IPS DF 6.9 (cell line): ENCODE measurements at places on chromosomes 7 and 10.

DNA sequence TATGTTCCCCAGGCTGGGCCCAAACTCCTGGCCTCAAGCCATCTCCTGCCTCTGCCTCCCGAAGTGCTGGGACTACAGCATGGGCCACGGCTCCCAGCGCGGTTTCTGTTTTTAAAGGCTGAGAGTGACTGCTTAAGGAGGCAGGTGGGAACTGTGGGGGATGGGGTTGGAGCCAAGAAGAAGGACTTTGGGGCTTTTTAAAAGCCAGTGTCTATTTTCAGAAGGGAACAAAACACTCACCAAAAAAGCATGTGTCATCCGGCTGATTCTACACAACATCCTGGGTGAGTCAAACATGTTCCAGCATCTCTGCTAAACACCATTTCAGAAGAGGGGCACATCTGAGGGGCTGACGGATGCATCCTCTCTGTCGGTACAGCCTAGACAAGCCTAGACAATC lies 824.5 kb downstream of the TYW1 start:
- H3K4me3 ChIP-seq, result no peak overlapping the region
- no peaks in the 10 kb centered on the region for H3K36me3 ChIP-seq
- no peak for DNase-seq
- no peak overlapping the region for H3K27ac ChIP-seq

DNA sequence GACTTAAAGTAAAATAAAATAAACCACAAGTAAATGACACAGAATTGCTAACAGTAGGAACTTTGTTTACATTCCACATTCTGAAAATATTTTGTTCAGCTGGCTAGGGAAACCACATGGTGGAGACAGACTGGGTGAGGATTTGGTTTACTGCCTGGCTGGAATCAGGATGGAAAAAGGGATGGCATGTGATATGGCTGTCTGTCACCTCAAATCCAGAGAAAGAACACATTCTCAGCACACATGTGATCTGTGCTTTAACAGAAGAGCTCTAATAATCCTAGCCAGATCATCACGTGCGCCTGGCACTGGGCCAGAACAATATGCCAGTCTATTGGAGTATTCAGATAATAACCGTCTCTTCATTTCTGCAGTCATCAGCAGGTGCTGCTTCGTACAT lies 90.9 kb upstream of the PIP4K2A start:
- no peak overlapping the region for H3K27ac ChIP-seq
- H3K36me3 ChIP-seq, result no peaks in the 10 kb centered on the region
- DNase-seq, result no peak
- H3K27me3 ChIP-seq, result no peaks in the 10 kb centered on the region

GRCh38 chr7:90485734-90486316 lies 16.4 kb downstream of the PTTG1IP2 start:
- DNase-seq, result no peak
- no peaks in the 10 kb centered on the region for H3K36me3 ChIP-seq
- no peak overlapping the region for H3K4me3 ChIP-seq
- no peaks in the 10 kb centered on the region for H3K4me1 ChIP-seq
- H3K27ac ChIP-seq, result no peak overlapping the region
- no peaks in the 10 kb centered on the region for H3K27me3 ChIP-seq

GRCh38 chr7:36970551-36971514 lies 246.5 kb upstream of the AOAH start:
- no peaks in the 10 kb centered on the region for H3K27me3 ChIP-seq
- no peaks in the 10 kb centered on the region for H3K4me1 ChIP-seq
- H3K4me3 ChIP-seq, result no peak overlapping the region
- no peaks in the 10 kb centered on the region for H3K36me3 ChIP-seq

DNA sequence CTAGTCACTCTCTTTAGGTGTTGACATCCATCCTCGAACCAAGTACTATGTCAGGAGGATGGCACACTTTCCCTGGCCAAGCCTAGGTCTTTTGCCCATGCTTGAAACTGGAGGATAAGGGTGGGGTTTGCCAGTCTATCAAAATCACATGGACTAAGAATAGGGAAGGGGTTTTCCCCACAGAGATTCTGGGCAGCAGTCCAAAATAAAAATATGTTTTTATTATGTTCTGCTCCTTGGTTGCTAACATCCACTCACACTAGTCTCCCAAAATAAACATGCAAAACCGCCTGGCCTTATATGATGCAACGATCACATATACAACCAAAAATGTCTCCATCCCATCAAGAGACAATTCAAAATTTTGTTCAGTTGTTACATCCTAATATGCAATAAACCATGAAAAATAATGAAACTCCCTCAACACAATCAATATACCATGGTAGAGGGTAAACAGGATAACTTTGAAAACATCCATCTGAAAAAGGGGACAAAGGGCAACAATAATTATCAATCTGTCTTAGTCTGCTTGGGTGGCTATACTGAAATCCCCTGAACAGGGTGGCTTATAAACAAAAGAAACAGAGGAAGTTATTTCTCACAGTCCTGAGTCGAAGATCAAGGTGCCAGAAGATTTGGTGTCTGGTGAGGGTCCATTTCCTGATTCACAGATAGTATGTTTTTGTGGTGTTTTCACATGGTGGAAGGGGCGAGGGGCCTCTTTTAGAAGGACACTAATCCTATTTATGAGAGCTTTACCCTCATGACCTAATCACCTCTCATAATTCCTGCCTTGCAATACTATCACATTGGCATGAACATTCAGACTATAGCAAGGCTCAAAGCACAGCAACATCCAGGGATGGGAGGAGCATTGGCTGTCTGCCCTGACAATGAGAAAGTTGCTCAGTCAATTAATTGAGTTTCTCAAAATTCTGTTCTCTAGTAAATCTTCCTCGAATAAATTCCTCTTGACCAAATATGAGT lies 159.3 kb downstream of the ETV1 start:
- no peaks in the 10 kb centered on the region for H3K36me3 ChIP-seq
- H3K27me3 ChIP-seq, result no peaks in the 10 kb centered on the region
- H3K4me1 ChIP-seq, result peaks cover 4% of the 10 kb centered on the region; the same call in 1 of the 2 replicates
- H3K27ac ChIP-seq, result no peak overlapping the region

DNA sequence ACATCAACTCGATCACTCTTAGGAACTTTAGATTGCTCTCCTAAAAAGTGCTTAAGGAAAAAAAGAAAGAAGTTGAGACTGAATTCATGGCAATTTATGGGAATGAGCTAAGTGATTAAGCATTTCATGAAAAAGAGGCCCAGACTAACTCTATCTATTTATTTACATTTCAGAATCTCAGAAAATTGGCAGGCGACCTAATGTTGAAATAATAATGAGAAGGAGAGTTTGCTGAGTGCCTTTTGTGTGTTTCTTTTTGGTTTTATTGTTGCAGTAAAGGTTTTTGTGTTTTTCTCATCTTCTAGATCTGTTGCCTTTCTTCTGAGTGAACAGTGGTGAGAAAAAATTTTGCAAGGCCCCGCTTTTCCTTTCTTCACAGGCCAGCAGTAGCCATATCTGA lies 3.8 kb downstream of the GRK5 start:
- H3K4me1 ChIP-seq, result peaks cover 1% of the 10 kb centered on the region; the same call in 1 of the 2 replicates
- H3K27me3 ChIP-seq, result peaks cover 12% of the 10 kb centered on the region; the same call in 1 of the 2 replicates
- DNase-seq, result no peak
- no peak overlapping the region for H3K27ac ChIP-seq

- peaks cover 5% of the 10 kb centered on the region; the same call in 1 of the 2 replicates for H3K4me1 ChIP-seq
- no peak for DNase-seq
- H3K27ac ChIP-seq, result no peak overlapping the region
- no peak overlapping the region for H3K4me3 ChIP-seq
- no peaks in the 10 kb centered on the region for H3K27me3 ChIP-seq
These were observed 20.3 kb downstream of the CELF2 start for GRCh38 chr10:11037991-11038390.

- no peaks in the 10 kb centered on the region for H3K4me1 ChIP-seq
- H3K27me3 ChIP-seq, result no peaks in the 10 kb centered on the region
These were observed 42.4 kb downstream of the P4HA1 start for GRCh38 chr10:73054286-73054685.

DNA sequence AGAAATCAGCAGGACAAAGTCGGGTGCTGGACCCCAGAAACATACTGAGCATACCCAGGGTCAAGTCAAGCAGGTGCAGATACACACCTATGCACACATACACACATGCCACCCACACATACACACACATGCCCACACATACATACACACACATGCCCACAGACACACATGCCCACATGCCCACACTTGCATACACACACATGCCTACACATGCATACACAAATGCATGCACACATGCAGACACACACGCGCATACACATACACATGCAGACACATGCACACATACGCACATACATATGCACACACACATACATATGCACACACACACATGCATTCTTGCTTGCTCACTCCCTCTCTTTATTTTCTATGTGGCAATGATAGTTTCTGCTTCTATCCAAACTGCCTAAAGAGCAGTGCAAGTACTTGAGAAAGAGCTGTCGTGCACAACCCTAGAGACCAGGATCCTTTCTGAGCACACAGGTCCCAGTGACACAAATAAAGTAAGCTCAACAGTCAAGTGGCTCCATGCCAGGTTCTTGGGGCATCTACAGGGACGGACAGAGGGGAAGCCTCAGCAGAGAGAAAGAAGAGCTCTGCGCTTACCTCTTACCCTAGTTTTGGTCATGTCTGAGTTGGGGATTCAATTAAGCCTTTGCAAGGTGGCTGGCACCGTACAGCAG lies 83.7 kb downstream of the EBF3 start:
- no peaks in the 10 kb centered on the region for H3K4me1 ChIP-seq
- no peak for DNase-seq
- H3K4me3 ChIP-seq, result no peak overlapping the region
- H3K36me3 ChIP-seq, result no peaks in the 10 kb centered on the region
- H3K27me3 ChIP-seq, result no peaks in the 10 kb centered on the region
- no peak overlapping the region for H3K27ac ChIP-seq

- no peak overlapping the region for H3K4me3 ChIP-seq
- H3K27me3 ChIP-seq, result no peaks in the 10 kb centered on the region
- H3K4me1 ChIP-seq, result no peaks in the 10 kb centered on the region
- DNase-seq, result no peak
- H3K36me3 ChIP-seq, result peaks cover 17% of the 10 kb centered on the region
These were observed 64.4 kb upstream of the PDGFA start for GRCh38 chr7:584122-584465.

- no peak overlapping the region for H3K4me3 ChIP-seq
- DNase-seq, result no peak
- H3K27ac ChIP-seq, result no peak overlapping the region
- no peaks in the 10 kb centered on the region for H3K36me3 ChIP-seq
- no peaks in the 10 kb centered on the region for H3K27me3 ChIP-seq
- H3K4me1 ChIP-seq, result no peaks in the 10 kb centered on the region
These were observed 3.1 kb upstream of the ZNF12 start for GRCh38 chr7:6709808-6710207.

GRCh38 chr7:121002-121785 lies 71.2 kb upstream of the FAM20C start:
- no peak overlapping the region for H3K27ac ChIP-seq
- no peaks in the 10 kb centered on the region for H3K27me3 ChIP-seq
- peak; percentile 63 for DNase-seq
- no peak overlapping the region; the same call in 1 of the 2 replicates for H3K4me3 ChIP-seq
- H3K4me1 ChIP-seq, result peaks cover 15% of the 10 kb centered on the region

DNA sequence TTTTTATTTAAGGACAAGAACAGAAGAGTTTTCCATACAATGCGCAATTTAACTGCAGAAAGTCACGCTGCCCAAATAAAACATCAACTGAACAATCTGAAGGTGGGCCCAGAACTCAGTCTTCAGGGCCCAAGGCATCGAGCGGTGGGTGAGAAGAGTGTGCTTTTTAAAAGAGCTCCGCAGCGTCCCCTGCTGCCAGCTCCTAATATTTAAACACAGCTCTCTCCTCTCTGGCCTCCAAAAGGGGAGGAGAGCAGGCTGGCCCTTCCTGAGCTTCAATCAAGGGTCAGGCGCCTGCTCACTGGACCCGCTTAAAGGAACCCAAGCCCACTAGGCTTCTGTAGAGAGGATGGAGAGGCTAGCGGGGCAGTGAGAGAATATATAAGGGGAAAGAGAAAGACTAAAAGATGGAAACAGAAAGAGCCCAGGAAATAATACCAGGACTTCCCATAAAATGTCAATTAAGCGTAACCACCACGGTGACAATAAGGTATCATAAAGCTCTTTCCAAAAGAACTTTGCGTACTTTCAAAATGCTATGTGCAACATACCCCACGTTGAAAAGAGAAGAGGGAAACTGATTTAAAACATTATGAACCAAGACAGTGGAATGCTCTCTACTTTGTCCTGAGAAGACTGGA lies 2.8 kb downstream of the FAM53B start:
- no peak for DNase-seq
- H3K36me3 ChIP-seq, result no peaks in the 10 kb centered on the region

DNA sequence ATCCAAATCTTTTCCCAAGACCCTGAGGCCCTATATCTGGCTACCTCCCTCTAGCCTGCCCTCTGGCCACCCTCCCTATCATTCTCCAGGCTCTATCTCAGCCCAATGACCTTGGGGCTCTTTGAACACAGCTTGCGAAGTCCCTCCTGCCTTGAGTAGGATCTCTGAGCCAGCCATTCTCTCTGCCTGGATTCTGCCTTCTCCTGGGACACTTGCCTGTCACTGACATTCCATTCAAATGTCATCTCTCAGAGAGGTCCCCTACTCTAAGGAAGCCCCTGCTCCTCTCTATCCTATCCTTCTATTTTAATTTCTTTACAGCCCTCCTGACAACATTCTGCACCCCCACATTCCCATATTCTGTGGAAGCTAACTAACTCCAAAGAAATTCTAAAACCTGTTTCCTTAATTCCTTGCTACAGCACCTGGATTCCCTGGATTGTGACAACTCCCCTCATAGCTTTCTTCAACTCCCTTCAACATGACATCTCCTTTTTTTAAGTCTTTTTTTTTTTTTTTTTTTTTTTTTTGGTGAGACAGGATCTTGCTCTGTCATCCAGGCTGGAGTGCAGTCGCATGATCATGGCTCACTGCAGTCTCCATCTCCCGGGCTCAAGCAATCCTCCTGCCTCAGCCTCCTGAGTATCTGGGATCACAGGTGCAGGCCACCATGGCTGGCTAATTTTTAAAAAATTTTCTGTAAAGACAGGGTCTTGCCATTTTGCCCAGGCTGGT lies 81.0 kb upstream of the ASAH2 start:
- H3K27me3 ChIP-seq, result no peaks in the 10 kb centered on the region
- no peak overlapping the region for H3K4me3 ChIP-seq
- H3K4me1 ChIP-seq, result no peaks in the 10 kb centered on the region

- H3K4me1 ChIP-seq, result no peaks in the 10 kb centered on the region
- H3K4me3 ChIP-seq, result no peak overlapping the region
- no peak overlapping the region for H3K27ac ChIP-seq
- H3K27me3 ChIP-seq, result no peaks in the 10 kb centered on the region; the same call in 1 of the 2 replicates
These were observed 294.8 kb downstream of the MDFIC start for GRCh38 chr7:115216652-115217051.

- H3K27ac ChIP-seq, result no peak overlapping the region
- DNase-seq, result no peak
- H3K4me3 ChIP-seq, result no peak overlapping the region
- H3K36me3 ChIP-seq, result no peaks in the 10 kb centered on the region
- H3K27me3 ChIP-seq, result no peaks in the 10 kb centered on the region; the same call in 1 of the 2 replicates
These were observed 16.9 kb downstream of the TSPAN14 start for GRCh38 chr10:80471001-80471400.

- no peaks in the 10 kb centered on the region for H3K36me3 ChIP-seq
- no peak overlapping the region for H3K27ac ChIP-seq
- H3K4me3 ChIP-seq, result no peak overlapping the region
- peaks cover 5% of the 10 kb centered on the region for H3K4me1 ChIP-seq
- DNase-seq, result no peak
These were observed 2.7 kb downstream of the CHAT start for GRCh38 chr10:49616421-49617101.
